K562 (cell line): ENCODE measurements at places on chromosomes 1 and 21.

- DNase-seq, result peak; percentile 48
Observed at GRCh38 chr1:51341876-51342496, 11.6 kb upstream of the TTC39A start.

- no peak for DNase-seq
Observed at GRCh38 chr1:119805247-119805646, 6.0 kb downstream of the REG4 start.

GRCh38 chr1:152348447-152348846, 11.4 kb downstream of the FLG2 start:
- no peak for DNase-seq

DNA sequence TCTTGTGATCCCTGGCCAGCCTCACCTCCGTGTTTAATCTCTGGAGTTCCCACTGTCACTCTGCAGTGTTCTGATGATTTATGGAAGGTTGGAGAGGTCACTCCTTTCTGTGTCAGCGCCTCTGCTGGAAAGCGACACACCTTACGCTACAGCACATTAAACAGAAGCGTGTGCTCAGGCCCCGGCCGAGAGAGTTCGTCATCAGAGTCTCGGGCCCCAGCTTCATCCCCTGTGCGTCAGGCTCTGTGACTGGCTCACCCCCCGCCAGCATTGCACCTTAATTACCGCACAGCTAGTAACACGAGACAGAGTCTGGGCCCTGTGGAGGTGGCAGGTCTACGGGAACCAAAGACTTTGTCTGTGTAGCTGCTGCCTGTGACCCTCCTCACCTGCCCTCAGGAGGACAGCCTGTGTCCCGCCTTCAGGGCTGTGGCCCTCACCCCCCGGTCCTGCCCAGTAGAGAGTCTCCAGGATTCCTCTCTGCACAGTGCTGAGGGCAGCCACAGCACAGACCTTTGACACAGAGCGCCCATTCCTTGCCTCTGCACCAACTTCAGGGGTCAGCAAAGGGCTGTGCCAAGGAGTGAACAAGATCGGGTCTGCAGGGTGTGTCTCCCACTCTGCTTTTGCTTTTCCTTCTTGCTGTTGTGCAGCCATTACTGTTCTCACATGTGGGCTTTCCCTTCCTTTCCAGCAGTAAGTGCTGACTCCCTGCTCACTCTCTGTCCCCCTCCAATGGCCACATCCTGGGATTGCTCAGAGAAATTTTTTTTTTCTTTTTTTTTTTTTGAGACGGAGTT, 157.6 kb downstream of the PGBD5 start:
- peak; percentile 54 for DNase-seq

GRCh38 chr1:240559781-240560180, 52.2 kb downstream of the GREM2 start:
- DNase-seq, result peak; percentile 15

GRCh38 chr1:24901791-24902470, 28.1 kb downstream of the RUNX3 start:
- DNase-seq, result no peak

- DNase-seq, result no peak
Observed at GRCh38 chr1:76230842-76231281, 156.3 kb downstream of the ST6GALNAC3 start.

GRCh38 chr1:68464891-68465290, 15.1 kb upstream of the RPE65 start:
- DNase-seq, result no peak

DNA sequence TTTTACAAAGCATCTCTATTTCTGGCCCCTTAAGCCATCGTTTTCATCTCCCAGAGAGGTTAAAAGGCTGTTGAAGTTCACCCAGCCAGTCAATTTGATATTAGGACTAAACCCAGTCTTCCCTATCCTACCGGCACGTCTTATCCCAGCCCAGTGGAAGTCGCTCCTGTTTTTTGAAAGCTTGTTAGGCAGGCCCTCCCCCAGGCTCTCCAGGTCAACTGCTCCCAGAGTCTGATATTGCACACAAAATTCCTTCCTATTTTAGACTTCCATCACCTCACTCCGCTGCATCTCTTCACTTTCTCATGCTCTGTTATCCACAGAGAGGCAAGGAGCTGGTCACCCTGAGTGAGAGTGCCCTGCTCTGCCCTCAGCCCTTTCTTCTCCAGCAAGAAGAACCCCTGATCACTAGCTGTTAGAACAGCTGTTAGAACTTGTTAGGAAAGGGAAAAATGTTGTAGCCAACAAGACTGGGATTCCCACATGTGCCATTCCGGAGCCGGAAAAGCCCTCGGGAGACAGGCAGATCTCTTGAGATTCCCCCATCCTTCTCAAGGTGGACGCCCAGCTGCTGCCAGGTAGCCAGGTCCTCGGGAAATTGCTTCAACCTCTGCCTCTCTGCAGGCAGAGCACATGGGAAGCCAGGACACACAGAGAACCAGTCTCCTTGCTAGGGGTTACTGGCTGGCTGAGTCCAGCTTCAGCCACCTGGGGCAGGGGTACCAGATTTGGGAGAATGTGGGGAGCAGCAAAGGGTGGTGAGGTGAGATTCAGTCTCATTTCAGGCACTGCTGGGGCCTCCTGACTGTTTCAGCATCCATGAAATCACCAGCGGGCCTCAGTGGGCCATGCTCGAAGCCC, 25.7 kb downstream of the PLXNA2 start:
- no peak for DNase-seq

DNA sequence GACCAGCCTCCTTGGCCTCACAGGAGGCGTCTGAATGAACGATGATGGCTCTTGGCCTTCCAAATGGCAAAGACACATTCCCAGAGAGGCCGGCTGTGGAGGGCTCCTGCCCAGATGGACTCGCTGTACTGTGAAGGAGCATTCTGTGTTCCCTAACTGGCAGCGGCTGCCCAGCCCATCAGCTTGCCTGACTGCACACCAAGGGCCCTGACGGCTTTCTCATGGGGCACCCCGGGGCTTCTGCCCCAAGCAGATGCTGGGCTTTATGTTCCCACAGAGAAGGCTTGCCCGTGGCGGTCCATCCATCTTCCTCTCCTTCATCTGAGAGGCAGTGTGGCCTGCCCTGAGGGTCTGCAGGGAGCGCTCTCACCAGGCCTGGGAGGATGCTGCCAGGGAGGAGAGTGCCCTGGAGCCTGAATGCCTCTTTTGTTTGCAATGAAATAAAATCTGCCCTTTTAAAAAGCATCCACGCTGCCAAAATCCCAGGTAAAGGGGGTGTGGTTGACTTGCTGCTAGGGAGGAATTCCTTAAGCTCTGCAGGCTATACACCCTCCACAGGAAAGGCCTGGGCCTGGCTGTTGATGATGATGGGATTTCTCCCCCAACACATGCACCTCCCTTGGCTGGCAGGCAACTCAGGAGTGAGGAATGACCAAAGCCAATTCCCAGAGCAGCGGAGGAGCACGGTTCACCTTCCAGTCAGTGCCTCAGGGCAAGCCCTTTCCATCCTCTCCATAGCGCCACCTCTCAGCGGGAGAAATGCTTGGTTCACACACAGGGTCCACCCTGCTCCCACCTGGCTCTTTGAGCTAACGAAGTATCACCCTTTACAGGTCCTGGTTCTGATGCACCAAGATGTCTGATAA, 84.6 kb upstream of the SSX2IP start:
- DNase-seq, result no peak

GRCh38 chr1:30461640-30462039, 261.7 kb downstream of the MATN1 start:
- DNase-seq, result no peak

GRCh38 chr1:15282810-15283474, 35.9 kb downstream of the FHAD1 start:
- no peak for DNase-seq

- DNase-seq, result no peak
Observed at GRCh38 chr1:205247130-205247921, 19.6 kb downstream of the TMCC2 start.

- no peak for DNase-seq
Observed at GRCh38 chr1:29436181-29436785, 200.0 kb downstream of the PTPRU start.

- DNase-seq, result no peak
Observed at GRCh38 chr1:170471398-170472053, 60.4 kb upstream of the GORAB start.

GRCh38 chr1:150557065-150557600, 7.9 kb downstream of the ADAMTSL4 start:
- DNase-seq, result no peak

GRCh38 chr1:228072658-228073043, 9.9 kb upstream of the ARF1 start:
- DNase-seq, result no peak

DNA sequence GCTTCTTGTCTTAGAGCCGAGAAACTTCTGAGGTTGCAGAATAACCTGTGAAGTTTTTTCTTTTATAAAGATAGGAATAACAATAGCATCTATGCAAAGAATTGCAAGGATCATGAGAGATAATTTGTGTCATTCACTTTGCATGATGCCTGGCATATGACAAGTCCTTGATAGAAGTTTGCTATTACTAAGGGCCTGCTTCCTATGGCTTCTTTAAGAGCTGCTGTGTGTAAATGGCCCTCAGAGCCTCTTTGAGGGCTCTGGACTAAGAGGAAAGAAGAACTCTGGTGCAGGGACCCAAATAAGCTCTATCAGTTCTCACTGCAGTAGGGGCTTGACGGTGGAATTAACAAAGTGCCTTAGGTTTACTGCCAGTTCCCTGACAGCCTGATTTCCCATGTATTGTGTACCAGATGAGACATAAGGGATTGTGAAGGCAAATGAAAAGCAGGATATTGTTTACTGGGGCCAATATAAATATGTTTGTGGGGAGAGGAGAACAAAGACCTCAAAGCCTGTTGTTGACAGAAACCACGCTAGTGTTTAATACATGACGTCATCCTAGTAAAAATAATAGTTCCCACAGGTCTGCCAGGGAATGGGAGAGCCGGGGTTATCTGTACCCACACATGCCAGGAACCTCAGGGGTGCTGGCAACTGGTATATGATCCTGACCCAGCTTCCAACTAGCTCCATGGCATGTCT, 131.2 kb upstream of the UBE2U start:
- no peak for DNase-seq

- DNase-seq, result no peak
Observed at GRCh38 chr1:65253800-65254319, 55.5 kb upstream of the DNAJC6 start.

- DNase-seq, result no peak
Observed at GRCh38 chr1:227372726-227373130, 54.4 kb upstream of the CDC42BPA start.

- no peak for DNase-seq
Observed at GRCh38 chr1:186828611-186829454, at the start of gene PLA2G4A. Gene PLA2G4A, plus strand, starts transcription at chr1:186828949. Its CDS starts 25,406 bp downstream, at chr1:186854355.

GRCh38 chr21:14697769-14698168, 151.7 kb upstream of the SAMSN1 start:
- no peak for DNase-seq

- DNase-seq, result peak; percentile 32
Observed at GRCh38 chr1:70633004-70633403, 221.9 kb downstream of the CTH start.

GRCh38 chr1:213864091-213864490, 123.7 kb upstream of the PROX1 start:
- no peak for DNase-seq
